ENCODE measurements at places on chromosomes 12 and 14. TPM values are rescaled to one million over a fixed set of nuclear protein-coding genes. Genes with fewer than 3 reads are reported as not detected.

The NOXRED1 gene
- not detected for total RNA-seq

The GLIPR1L1 gene
- total RNA-seq: not detected

The EEF1AKMT3 gene
- total RNA-seq: 5.4 TPM

The KRT79 gene
- not detected for total RNA-seq

The GPRC5A gene
- 6.1 TPM for total RNA-seq

The NRL gene
- total RNA-seq: 2.9 TPM

The SYCP3 gene
- total RNA-seq: 0.50 TPM

The TOMM20L gene
- total RNA-seq: not detected

The ERP27 gene
- total RNA-seq: not detected

The MANSC4 gene
- not detected for total RNA-seq

The ACSM4 gene
- total RNA-seq: not detected

The COA8 gene
- total RNA-seq: 29.3 TPM

The RASSF8 gene
- total RNA-seq: 12.9 TPM

The CPSF2 gene
- 31.7 TPM for total RNA-seq

The CPM gene
- total RNA-seq: 7.4 TPM

The FAR2 gene
- 6.7 TPM for total RNA-seq

The DPF3 gene
- total RNA-seq: 5.5 TPM

The GPR84 gene
- total RNA-seq: not detected

The LRP1-AS gene
- not detected for total RNA-seq

The TC2N gene
- total RNA-seq: under 0.01 TPM

The BCL7A gene
- total RNA-seq: 6.1 TPM

The RNASE9 gene
- not detected for total RNA-seq

The GARIN6 gene
- total RNA-seq: not detected

The CLEC1A gene
- total RNA-seq: not detected

The AHNAK2 gene
- 10.9 TPM for total RNA-seq

The MYL2 gene
- 0.74 TPM for total RNA-seq

The ANKS1B gene
- total RNA-seq: not detected

The OLR1 gene
- total RNA-seq: 1.0 TPM

The DHRS7 gene
- total RNA-seq: 44.0 TPM

The TAS2R46 gene
- not detected for total RNA-seq

The AVPR1A gene
- not detected for total RNA-seq

The PLA2G1B gene
- total RNA-seq: not detected

The NFE2 gene
- total RNA-seq: 0.15 TPM

The KRT76 gene
- total RNA-seq: not detected

The HPD gene
- 0.84 TPM for total RNA-seq

The KCTD10 gene
- 46.4 TPM for total RNA-seq

The NAA30 gene
- 9.8 TPM for total RNA-seq

The GPD1 gene
- total RNA-seq: under 0.01 TPM

The TMEM117 gene
- total RNA-seq: 3.0 TPM

The KRT85 gene
- not detected for total RNA-seq

The SCNN1A gene
- 0.67 TPM for total RNA-seq

The CLEC2D gene
- total RNA-seq: 0.59 TPM

The ABCC9 gene
- total RNA-seq: 0.34 TPM

The CRIP2 gene
- 102 TPM for total RNA-seq
